T-cell (primary cell): ENCODE measurements at places on chromosomes 6 and 20. TPM values are rescaled to one million over a fixed set of nuclear protein-coding genes. Genes with fewer than 3 reads are reported as not detected.

GRCh38 chr20:21323640-21324039 is 20.5 kb downstream of the XRN2 start:
- H3K27ac ChIP-seq, result no peak overlapping the region
- no peaks in the 10 kb centered on the region for H3K27me3 ChIP-seq

GRCh38 chr6:155038104-155038503 is 43.0 kb downstream of the TIAM2 start:
- no peak overlapping the region for H3K4me3 ChIP-seq
- no peaks in the 10 kb centered on the region for H3K36me3 ChIP-seq
- H3K27me3 ChIP-seq, result no peaks in the 10 kb centered on the region
- no peaks in the 10 kb centered on the region for H3K4me1 ChIP-seq
- no peak overlapping the region for H3K27ac ChIP-seq

GRCh38 chr6:157211603-157212455 is 111.5 kb downstream of the TMEM242 start:
- no peaks in the 10 kb centered on the region for H3K27me3 ChIP-seq
- H3K36me3 ChIP-seq, result peaks cover 7% of the 10 kb centered on the region
- DNase-seq, result no peak
- no peak overlapping the region for H3K4me3 ChIP-seq

DNA sequence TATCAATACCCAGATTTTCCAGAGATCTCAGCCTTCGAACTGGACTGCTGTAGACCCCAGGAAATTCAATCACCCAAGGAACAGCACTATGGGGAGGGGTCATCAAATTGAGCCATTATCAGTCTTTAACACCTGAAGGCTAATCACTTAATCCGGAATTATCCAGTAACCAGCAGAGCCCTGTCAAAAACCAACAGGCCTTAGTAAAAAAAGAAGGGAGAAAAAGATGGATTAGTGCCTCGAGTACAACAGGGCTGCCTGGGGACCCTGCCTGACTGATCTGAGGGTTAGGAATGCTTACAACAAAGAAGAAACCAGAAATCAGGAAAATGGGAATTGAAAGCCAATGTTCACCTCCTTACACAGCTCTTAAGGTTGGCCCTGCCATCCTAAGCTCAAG is 7.6 kb downstream of the RRAGD start:
- H3K4me1 ChIP-seq, result no peaks in the 10 kb centered on the region
- no peaks in the 10 kb centered on the region for H3K36me3 ChIP-seq
- no peak overlapping the region for H3K27ac ChIP-seq
- no peak for DNase-seq

GRCh38 chr6:160429620-160429895 is 81.4 kb downstream of the SLC22A3 start:
- no peaks in the 10 kb centered on the region for H3K36me3 ChIP-seq
- DNase-seq, result no peak
- peaks cover 6% of the 10 kb centered on the region for H3K4me1 ChIP-seq
- H3K27me3 ChIP-seq, result peaks cover 11% of the 10 kb centered on the region
- no peak overlapping the region for H3K4me3 ChIP-seq

Gene SYCP2L
- not detected for total RNA-seq

Gene PPP1R14C
- total RNA-seq, result not detected

GRCh38 chr6:10451394-10451793 is 36.5 kb upstream of the TFAP2A start:
- no peaks in the 10 kb centered on the region for H3K36me3 ChIP-seq
- H3K4me1 ChIP-seq, result no peaks in the 10 kb centered on the region
- H3K27ac ChIP-seq, result no peak overlapping the region
- no peak overlapping the region for H3K4me3 ChIP-seq

Gene BPI
- not detected for total RNA-seq

DNA sequence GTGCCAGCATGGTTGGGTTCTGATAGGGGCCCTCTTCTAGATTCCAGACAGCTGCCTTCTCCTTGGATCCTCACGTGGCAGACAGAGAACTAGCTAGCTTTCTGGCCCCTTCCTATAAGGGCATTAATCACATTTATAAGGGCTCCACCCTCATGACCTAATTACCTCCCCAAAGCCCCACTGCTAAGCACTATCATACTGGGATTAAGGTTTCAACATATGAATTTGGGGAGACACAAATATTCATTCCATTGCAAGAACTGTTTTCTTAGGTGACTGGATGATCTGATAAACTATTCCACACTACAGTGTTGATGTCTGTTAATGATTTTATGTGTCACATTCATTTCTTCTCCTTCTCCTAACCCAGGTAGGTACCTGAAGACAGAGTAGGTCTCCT is 135.8 kb upstream of the COL21A1 start:
- peaks cover 5% of the 10 kb centered on the region for H3K27me3 ChIP-seq
- H3K4me1 ChIP-seq, result no peaks in the 10 kb centered on the region
- no peak overlapping the region for H3K27ac ChIP-seq

Gene SMIM26
- 63.4 TPM for total RNA-seq

GRCh38 chr20:10061641-10062040 is 26.9 kb downstream of the ANKEF1 start:
- no peaks in the 10 kb centered on the region for H3K27me3 ChIP-seq
- no peak overlapping the region for H3K27ac ChIP-seq
- H3K4me1 ChIP-seq, result no peaks in the 10 kb centered on the region
- H3K36me3 ChIP-seq, result peaks cover 5% of the 10 kb centered on the region

Gene TRIM31
- not detected for total RNA-seq

GRCh38 chr6:111625461-111626391 is 20.0 kb upstream of the TRAF3IP2 start:
- no peaks in the 10 kb centered on the region for H3K36me3 ChIP-seq
- no peaks in the 10 kb centered on the region for H3K4me1 ChIP-seq
- H3K27ac ChIP-seq, result no peak overlapping the region
- no peak overlapping the region for H3K4me3 ChIP-seq

Gene PRPH2
- not detected for total RNA-seq

DNA sequence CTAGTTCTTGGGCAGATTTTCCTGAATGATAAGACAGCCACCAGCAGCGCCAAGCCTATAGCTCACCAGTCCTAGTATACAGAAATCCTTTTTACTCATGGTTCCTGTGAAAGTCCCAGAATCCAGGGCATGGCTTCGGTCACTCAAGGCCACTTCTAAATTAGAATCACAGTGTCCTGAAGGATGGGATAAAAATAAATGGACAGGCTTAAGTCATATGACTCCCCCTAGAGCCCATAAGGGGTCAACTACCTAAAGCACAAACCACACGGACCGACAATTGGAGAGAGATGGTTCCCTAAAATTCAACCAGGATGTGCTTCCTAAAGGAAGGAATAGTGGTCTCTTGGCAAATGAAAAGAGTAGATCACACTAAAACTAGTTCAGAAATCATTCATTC is 404.1 kb upstream of the PLCB4 start:
- no peaks in the 10 kb centered on the region for H3K4me1 ChIP-seq

GRCh38 chr6:90465686-90466085 is 121.2 kb downstream of the MAP3K7 start:
- H3K27me3 ChIP-seq, result no peaks in the 10 kb centered on the region
- H3K36me3 ChIP-seq, result no peaks in the 10 kb centered on the region
- no peak overlapping the region for H3K4me3 ChIP-seq
- DNase-seq, result no peak
- H3K27ac ChIP-seq, result no peak overlapping the region
- peaks cover 16% of the 10 kb centered on the region for H3K4me1 ChIP-seq

Gene LPA
- total RNA-seq, result not detected

DNA sequence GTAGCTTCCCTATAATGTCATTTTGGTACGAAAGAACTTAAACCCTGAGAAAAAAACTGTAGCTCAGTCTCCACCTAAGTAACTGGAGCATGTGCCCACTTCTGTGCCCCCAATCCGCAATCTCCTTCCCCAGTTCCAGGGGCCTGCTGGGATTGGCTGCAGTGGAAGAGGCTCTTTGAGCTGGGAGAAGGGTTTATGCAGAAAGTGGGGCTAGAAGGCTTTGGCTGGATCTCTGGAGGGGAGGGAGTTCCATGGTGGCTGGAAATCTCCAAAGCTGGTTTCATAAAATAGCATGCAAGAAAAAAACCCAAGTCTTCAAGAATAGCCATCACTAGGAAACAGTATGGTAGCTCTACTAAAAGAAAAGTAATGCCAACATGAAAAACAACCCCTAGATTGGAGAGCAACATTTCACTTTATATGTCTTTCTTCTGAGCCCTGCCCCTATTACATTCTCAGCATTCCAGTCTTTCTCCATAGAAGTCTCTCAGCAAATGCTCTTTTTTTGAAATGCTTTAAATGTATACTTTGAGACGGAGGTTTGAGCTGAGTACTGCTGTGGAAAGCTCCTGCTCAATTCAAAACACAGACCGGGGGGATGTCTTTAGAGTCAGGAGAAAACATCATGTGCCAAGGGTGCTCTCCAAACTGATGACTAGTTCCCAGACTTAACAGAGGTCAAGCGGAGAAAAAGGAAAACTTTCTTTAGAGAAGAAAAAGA is 36.0 kb upstream of the FOXO3 start:
- H3K4me1 ChIP-seq, result no peaks in the 10 kb centered on the region
- DNase-seq, result no peak
- no peak overlapping the region for H3K27ac ChIP-seq
- no peaks in the 10 kb centered on the region for H3K27me3 ChIP-seq
- no peak overlapping the region for H3K4me3 ChIP-seq

DNA sequence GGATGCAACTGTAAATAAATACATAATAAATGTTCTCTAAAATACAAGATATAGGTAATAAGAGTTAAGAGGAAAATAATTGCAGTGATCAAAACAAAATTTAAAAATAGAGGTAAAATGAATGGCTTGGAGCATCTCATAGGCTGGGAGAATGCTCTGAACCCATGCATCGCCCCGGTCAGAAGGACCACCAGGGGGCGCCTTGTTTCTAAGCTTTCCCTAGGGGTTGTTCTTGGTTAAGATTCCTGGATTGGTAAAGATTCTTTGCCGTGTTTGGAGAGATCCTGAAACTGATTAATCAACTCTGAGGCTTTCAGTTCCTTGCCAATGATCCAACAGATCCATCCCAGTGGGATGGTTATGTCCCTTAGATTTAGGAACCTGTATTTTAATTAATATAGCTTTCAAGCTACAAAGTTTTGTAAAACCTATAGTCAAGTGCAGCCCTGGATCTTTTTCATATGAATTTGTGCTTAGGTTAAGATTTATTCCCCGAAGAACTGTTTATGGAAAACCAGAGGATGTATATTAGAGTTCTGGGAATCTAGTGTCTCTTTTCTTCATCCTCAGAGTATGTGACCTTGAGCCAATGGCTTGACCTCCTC is 45.3 kb upstream of the PRELID3B start:
- no peaks in the 10 kb centered on the region for H3K36me3 ChIP-seq
- H3K4me1 ChIP-seq, result no peaks in the 10 kb centered on the region
- peak; percentile 84 for DNase-seq

DNA sequence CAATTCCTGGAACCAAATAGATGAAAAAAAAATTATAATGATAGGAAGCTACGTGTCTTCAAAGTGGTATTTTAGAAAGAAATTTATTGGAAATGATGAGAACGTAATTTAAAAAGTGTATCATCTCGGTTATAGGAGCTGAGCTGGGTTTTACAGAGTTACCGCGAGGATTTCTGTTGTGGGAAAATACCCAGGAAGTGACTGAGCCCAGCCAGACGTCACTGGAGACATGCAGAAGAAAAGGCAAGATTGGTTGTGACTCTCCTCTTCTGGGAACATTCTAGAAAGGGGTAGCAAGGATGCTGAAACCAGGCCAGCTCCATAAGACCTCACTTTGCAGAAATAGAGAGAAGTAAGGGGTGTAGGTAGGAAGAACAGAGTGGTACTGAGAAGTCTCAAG is 95.9 kb upstream of the ADGRF1 start:
- H3K4me3 ChIP-seq, result no peak overlapping the region
- no peaks in the 10 kb centered on the region for H3K4me1 ChIP-seq
- H3K27me3 ChIP-seq, result no peaks in the 10 kb centered on the region

DNA sequence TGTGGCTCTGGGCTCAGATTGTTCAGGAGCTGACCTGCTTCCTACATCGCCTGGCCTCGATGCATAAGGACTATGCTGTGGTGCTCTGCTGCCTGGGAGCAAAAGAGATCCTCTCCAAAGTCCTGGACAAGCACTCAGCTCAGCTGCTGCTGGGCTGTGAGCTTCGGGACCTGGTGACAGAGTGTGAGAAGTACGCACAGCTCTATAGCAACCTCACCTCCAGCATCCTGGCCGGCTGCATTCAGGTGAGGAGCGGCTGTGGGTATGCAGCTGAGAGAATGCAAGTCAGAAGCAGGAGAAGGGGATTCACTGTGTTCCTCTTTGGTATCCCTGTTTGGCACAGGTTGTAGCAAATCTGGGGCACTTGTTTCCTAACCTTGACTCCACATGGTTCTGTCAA is 17.9 kb downstream of the CUL9 start:
- no peak overlapping the region for H3K4me3 ChIP-seq
- no peak for DNase-seq
- no peak overlapping the region for H3K27ac ChIP-seq
- no peaks in the 10 kb centered on the region for H3K27me3 ChIP-seq
- peaks cover 15% of the 10 kb centered on the region for H3K36me3 ChIP-seq
- no peaks in the 10 kb centered on the region for H3K4me1 ChIP-seq

DNA sequence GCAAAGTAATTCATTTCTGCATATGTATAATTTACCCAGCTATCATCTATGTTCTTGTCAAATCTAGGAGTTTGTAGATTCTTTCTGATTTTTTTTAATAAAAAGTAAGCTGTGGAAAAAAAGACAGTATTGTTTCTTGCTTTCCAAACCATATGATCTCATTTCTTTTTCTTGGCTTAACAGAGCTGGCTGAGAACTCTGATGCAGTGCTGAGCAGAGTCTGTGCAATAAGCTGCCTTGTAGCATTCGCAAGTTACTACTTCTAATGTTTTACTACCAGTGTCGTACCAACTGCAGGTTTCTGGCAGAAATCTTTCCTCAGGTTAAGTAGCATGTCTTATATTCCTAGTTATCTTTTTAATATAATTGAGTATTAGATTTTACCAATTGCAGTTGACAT is 15.6 kb downstream of the RRBP1 start:
- DNase-seq, result no peak
- H3K4me1 ChIP-seq, result peaks cover 20% of the 10 kb centered on the region
- H3K4me3 ChIP-seq, result no peak overlapping the region

Gene TFAP2C
- not detected for total RNA-seq

GRCh38 chr20:10447028-10447427 is 11.9 kb downstream of the SLX4IP start:
- peaks cover 6% of the 10 kb centered on the region for H3K4me1 ChIP-seq
- no peaks in the 10 kb centered on the region for H3K27me3 ChIP-seq
- peak overlapping the region; percentile 19 for H3K27ac ChIP-seq
- peak; percentile 20 for DNase-seq

- H3K4me3 ChIP-seq, result no peak overlapping the region
- H3K4me1 ChIP-seq, result no peaks in the 10 kb centered on the region
- H3K36me3 ChIP-seq, result no peaks in the 10 kb centered on the region
- no peak overlapping the region for H3K27ac ChIP-seq
- DNase-seq, result no peak
These were observed 146.8 kb upstream of the UST start for GRCh38 chr6:148599967-148600426.

GRCh38 chr6:788058-788457 is 95.1 kb upstream of the EXOC2 start:
- H3K36me3 ChIP-seq, result no peaks in the 10 kb centered on the region
- H3K27ac ChIP-seq, result no peak overlapping the region
- peaks cover 7% of the 10 kb centered on the region for H3K4me1 ChIP-seq

- no peaks in the 10 kb centered on the region for H3K36me3 ChIP-seq
- H3K27ac ChIP-seq, result peak overlapping the region; percentile 47
- H3K4me1 ChIP-seq, result peaks cover 64% of the 10 kb centered on the region
- DNase-seq, result no peak
- no peak overlapping the region for H3K4me3 ChIP-seq
These were observed 3.6 kb downstream of the BCL2L1 start for GRCh38 chr20:31718952-31719643.

Gene VSX1
- total RNA-seq, result not detected

Gene RNF144B
- total RNA-seq, result 3.2 TPM
